ENCODE measurements at places on chromosomes 2 and 18.
A peak's percentile ranks its signal among the peaks of the same experiment; 100 is the strongest.

GRCh38 chr18:58813105-58813504 lies 51.6 kb upstream of the ZNF532 start:
- DNase-seq = peak; percentile 42

DNA sequence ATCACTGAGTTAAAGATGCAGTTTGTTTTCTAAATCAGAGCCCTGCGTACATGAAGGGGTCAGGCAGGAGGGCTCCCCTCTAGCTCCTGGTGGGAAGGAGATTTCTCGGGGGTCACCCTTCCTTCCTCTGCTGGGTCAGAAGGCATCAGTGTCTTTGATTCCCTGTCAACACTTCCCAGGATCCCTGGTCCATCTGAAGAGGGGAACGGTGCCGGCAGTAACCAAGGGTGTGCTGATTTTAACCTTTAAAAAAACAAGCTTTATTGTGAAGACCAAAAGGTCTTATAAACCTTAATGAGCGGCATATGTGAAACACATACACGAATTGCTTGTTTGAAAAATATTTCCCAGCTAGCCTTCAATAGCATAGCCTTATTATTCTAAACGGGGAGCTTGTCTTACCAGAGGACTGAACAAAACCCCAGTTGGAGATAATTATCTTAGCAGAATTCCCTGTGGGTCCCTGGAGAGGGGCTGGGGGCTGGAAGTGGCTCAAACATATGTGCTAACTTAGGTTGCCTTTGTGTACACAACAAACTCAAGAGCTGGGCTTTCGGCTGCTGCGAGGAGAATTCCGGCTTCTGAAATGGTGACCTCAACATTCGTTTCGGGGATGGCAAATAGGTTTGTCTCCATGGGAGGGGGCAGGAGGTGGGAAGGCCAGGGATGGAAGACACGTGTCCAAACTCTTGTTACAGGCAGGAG lies 114.9 kb upstream of the MYCN start:
- DNase-seq = no peak

GRCh38 chr18:58859907-58860306 lies 4.8 kb upstream of the ZNF532 start:
- DNase-seq = peak; percentile 10

- no peak for DNase-seq
These were observed 208.7 kb downstream of the CLIP4 start for GRCh38 chr2:29323961-29324360.

DNA sequence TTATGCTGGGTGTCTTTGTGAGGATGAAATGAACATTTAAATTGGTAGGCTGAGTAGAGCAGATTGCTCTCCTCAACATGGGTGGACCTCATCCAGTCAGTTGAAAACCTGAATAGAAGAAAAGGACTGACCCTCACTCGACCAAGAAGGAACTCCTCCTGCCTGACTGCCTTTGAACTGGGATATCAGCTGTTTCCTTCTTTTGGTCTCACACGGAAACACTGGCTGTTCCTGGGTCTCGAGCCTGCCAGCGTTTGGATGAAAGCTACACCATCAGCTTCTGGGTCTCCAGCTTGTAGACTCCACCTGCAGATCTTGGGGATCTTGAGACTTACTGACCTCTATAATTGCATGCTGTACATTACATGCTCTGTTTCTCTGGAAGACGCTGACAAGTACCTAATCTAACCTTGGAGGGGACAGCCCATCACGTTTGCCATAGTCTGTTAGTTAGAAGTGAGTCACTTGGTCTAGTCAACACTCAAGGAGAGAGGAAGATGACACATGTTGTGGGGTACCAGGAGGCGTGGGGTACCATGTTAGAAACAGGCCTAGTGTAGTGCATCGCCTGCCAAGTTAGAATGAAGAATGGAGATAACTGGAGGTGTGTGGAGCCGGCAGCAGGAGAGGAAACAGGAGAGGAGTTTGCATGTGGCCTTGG lies 267.0 kb downstream of the MREG start:
- no peak for DNase-seq

DNA sequence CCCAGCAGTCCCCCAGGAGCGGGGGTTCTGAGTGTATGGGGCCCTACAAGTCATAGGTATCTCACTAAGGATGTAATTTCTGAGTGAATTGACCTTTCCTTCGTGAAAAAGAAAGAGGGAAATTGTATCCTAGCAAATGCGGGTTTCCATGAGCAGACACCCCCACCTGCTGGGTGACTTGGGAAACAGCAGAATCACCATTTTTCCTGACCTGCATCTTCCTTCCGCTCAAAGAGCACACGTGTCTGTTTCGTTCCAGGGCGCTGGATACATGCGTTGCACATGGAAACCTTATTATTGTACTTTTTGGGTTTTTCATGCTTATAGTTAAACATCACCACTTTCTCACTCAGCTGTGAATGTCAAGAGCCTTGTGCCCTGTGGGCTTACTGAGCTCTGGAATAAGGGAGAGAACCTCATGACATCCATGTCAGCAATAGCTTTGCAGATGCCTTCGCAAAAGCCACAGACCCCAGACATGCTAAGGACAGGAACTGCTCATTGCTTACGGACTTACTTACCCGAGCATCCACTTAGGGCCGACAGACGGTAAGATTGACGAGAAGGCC lies 132.8 kb downstream of the TPO start:
- peak; percentile 21 for DNase-seq

DNA sequence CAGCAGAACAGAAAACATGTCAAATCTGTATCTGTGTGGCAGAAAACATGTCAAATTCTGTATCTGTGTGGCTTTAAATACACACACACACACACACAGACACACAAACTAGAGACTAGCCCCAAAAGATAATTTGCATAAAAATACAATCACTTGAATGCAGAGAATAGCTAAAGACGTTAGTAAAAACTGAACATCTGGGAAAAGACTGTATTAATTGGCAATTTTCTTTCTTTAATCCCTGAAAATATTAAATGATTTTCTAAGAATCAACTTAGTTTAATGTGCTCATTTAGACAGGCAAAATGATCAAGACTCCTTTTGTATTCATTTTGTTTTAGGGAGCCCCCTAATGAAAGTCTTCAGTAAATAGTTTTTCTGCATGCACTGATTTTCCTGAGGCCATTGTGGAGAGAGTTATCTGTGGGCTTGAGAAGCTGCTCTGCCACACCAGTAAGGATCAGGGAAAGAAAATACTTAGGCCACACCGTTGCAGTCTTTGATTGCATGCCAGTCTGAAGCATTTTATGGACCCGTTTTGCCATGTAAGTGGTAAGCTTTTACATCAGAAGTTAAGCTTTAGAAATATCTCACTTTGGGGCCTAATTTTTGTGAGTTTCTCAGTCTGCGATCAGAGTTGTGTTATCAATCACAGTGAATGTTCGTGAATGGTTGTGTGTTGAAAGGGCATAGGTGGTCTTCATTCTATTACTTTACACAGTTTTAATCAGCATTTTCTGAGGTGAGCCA lies 2.2 kb downstream of the SPATS2L start:
- DNase-seq = no peak

DNA sequence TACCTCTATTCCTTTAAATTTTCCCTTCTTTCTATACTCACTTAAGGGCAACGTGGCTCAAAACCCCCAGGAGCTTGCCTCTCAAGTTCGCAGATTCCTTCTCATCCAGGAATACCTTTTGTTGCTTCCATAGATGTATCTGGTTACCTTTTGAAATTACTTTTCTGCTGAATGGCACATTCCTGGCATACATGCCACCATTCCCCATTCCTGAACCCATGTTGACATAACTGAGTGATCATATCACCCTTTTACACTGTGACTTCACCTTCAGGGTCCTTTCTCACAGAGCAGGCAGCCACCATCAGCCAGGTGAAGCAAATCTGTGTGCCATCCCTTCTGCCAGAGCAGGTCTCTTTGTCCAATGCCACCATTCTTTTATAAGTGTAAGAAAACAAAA lies 615.8 kb downstream of the ARHGAP15 start:
- no peak for DNase-seq

- no peak for DNase-seq
These were observed 131.3 kb downstream of the COMMD1 start for GRCh38 chr2:62036761-62037250.

DNA sequence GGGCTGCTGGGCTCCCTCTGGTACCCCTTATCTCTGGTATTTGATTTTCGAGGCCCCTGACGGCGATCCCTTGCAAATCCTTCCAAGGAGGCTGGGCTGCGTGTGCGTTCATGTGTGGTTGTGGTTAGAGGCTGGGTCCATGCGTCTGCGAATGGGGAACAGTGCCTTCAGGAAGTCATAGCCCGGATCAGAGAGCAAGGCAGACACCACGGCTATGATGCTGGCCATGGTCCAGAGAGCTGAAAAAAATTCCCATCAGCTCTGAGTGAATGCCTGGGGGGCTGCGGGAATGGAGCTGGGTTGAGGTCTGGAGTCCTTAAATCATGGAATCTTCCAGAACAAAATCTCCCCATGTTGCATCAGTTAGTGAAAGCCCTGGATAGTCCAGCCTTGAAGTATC lies 145.5 kb downstream of the ACKR3 start:
- DNase-seq = no peak

- DNase-seq = no peak
These were observed 95.0 kb downstream of the STRADB start for GRCh38 chr2:201546576-201546975.

DNA sequence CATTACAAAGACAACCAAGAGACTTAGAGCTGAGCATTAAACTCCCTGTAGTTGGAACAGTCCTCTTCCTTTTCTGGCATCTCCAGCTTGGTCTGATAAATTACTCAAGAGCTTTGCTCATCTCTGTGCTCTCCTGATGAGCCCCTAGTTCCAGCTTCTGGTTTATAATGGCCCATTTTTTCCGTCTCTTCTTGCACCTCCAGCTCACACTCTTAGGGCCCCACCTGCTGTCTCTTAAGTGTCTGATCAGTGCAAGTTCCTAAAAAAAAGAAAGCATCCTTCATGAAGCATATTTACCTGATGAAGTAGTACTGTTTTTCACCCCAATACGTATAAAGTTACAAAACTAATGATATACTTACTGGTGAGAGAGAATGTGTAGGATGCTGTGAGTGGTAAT lies 822.9 kb downstream of the RNF144A start:
- no peak for DNase-seq

DNA sequence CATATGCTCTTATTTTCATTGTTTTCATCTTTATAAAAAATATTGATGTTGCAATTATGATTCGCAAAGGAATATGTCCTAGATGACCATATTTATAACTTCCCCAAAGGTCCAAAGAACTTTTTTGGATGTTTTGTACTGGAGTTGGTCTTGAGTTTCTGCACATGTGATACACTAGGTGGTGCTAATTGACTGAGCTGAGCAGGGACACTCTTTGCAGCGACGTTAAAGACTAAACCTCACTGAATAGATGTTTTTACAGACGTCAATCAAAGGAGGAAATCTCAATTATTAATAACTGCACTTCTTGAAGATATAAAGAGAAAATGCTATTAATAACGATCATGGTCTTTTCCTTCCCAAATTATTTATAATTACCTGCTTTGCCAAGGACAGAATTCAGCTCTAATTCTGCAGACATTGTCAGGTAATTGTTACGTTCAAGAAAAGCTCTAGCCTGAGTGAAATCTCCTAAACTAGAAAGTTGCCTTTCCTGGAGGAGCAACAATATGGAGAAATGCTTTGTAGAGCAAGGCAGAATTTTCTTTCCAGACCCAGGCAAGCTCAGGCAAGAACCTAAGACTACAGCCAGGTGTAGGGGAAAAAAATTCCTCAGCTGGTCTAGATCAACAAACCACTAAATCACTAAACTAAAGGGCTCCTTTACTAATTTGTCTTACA lies 119.3 kb upstream of the RBBP8 start:
- DNase-seq = no peak

- no peak for DNase-seq
These were observed 9.3 kb downstream of the TGOLN2 start for GRCh38 chr2:85318222-85319074.
